Right kidney (tissue), 9 donors: ENCODE measurements at places on chromosomes 16 and 17.

DNA sequence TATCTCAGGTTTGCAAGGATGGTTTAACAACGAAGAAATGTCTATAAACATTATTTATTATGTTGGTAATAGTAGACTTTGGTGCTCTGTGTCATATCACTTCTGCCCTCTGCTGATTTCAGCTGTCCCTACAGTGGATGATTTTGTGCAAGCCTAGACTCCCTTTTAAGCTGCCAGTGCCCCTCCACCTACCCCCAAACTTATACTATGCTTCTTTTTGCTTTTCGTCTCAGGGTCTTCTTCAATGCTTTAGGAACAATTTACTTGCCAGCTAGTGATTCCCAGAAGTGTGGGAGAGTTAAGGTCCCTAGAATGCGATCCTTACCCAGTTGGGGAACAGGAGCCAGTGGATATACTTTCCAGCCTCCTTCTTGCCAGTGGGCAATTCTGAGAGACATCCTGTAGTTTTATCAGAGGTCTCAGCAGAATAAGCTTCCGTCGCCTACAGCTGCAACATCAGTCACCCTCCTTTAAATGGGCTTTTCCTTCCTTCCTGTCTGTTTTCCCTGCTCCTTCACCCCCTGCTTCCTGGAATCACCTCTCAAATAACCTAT, 4.1 kb downstream of the ICAM2 start:
- no peak for DNase-seq

GRCh38 chr16:63287401-63287800, 1251.2 kb upstream of the CDH8 start:
- no peak for DNase-seq

DNA sequence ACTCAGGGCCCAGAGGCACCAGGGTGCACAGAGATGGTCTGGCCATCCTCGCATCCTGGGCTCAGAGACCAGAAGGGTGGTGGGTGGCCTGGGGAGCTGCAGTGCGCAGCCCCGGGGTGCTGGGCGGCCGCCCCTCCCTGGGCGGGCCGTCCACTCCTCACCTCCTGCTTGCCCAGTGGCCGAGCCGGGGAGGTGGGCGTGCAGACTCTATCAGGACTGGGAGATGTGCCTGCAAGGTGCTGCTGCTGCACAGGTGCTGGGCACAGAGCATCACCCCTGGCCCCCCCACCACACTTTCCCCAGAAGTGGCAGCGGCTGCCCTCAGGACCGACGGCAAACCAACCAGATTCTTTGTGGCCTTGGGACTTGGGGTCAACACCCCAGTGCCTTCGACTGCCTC, at the start of gene SCN4A:
Gene SCN4A (minus strand): TSS at position 123 of the 400 bp plus-strand sequence. CDS start 77 bp downstream, at position 46.
- no peak for DNase-seq

GRCh38 chr17:13581925-13582324, 19.8 kb downstream of the HS3ST3A1 start:
- no peak for DNase-seq

GRCh38 chr16:17433577-17434451, 36.9 kb downstream of the XYLT1 start:
- no peak for DNase-seq

DNA sequence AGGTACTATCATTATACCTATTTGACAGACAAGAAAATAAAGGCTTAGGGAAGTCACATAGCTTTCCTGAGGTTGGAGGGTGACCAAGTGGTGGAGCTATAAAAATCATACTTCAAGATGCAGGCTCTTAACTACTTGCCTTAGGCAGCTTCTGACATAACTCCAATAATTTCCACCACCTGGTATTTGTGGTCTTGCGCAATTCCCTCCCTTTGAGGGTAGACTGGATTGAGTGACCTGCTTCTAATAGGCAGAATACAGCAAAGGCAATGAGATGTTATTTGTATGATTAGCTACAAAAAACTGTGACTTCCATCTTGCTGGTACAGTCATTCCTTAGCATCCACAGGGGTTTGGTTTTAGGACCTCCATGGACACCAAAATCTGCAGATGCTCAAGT, 385.5 kb downstream of the TMEM114 start:
- DNase-seq: no peak

DNA sequence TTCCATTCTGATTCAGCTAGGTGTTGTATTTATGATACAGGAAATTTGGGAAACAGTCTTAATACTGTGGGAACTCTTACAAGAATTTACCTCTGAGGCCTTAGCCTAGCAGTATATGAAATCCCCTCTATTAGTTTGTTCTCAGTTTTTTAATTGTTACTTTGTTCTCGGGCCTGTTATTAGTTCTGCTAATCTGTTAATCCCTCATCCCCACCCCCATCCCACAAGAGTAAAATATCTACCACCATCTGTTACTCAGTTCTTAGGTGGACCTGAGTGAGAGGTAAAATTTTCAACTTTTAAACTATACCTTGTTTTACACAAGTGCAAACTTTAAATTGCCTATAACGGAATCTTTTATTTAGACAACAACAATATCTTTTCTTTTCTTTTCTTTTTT, 47.0 kb downstream of the RHOT1 start:
- DNase-seq: no peak

- no peak for DNase-seq
These were observed 808 bp upstream of the ALOX15 start for GRCh38 chr17:4642286-4642685.

- no peak for DNase-seq
These were observed 19.0 kb downstream of the CACNG4 start for GRCh38 chr17:66983414-66984021.

DNA sequence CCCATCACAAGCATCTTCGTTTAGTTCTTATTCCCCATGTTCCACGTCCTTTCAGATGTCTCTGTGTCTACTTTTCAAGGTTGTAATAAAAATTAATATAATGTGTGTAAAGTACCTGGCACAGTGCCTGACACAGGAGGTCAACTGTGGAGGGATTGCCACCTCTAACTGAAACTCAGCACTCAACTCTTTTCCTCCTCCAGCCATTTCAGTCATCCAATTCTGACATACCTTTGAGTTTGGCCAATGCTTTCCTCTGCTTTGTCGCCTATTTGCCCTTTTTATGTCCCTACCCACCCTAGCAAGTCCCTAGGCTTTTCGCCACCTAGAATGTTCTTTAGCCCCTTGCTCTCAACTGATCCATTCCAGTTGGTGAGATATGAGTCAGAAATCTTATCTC, 1.6 kb downstream of the UBE2Z start:
- no peak for DNase-seq
